ENCODE measurements at places on chromosomes 4 and X.

- DNase-seq = no peak
These were observed 167.9 kb downstream of the FBXW7 start for GRCh38 chr4:152368001-152368400.

GRCh38 chr4:145045180-145045579 lies 52.8 kb downstream of the ANAPC10 start:
- no peak for DNase-seq

DNA sequence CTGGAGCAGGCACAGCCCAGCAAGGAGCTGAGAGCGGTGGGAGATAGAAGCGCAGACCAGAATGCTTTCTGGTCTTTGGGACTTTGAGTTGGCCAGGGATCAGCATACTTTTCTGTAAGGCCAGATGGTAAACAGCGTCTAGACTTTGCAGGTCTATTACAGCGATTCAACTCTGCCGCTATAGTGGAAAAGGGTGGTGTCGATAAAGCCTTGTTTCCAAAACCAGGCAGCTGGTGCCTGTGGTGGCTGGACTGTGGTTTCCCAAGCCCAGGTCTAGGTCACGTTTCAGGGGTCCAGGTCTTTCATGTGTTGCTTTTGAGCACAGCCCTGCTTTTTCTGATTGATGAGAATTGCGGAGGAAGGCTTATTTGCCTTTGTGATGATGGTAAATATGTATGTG lies 40.1 kb downstream of the HTT-AS start:
- no peak for DNase-seq

- no peak for DNase-seq
These were observed 156.7 kb downstream of the TENT5D start for GRCh38 chrX:80576806-80577533.

- DNase-seq = no peak
These were observed 40.3 kb downstream of the PPM1K start for GRCh38 chr4:88244056-88244455.
